ENCODE measurements at places on chromosomes 12 and 14.

- H3K36me3 ChIP-seq = no peaks in the 10 kb centered on the region
- no peaks in the 10 kb centered on the region for H3K4me1 ChIP-seq
Observed at GRCh38 chr12:120055231-120056000, 61.1 kb downstream of the RAB35 start.

- H3K4me1 ChIP-seq = peaks cover 11% of the 10 kb centered on the region
- DNase-seq = peak; percentile 49
- no peak overlapping the region for H3K27ac ChIP-seq
- peaks cover 81% of the 10 kb centered on the region for H3K27me3 ChIP-seq
- H3K36me3 ChIP-seq = no peaks in the 10 kb centered on the region
Observed at GRCh38 chr12:88579601-88580050, 645 bp downstream of the KITLG start.

DNA sequence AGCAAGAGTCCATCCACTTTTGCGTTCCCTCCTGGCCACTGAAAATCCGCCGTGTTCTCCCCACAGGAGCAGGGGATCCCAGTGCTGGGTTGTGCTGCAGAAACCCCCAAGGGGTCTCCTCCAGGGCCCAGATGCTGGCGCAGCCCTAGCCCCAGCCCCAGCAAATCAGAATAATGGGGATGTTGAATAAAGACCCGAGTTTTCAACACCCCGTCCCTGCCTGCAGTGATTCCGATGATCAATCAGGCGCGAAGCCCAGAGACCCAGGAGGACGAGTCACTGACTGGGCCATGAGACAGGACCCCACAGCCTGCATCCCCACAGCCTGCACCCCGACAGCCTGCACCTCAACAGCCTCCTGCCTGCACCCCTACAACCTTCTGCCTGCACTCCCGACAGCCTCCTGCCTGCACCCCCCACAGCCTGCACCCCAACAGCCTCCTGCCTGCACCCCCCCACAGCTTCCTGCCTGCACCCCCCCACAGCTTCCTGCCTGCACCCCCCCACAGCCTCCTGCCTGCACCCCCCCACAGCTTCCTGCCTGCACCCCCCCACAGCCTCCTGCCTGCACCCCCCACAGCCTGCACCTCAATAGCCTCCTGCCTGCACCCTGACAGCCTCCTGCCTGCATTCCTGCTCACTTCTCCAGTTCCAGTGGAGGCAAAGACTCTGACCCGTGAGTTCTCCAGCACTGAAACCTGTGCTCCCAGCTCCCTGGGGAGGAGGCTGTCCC is 37.2 kb downstream of the TNFAIP2 start:
- no peaks in the 10 kb centered on the region for H3K36me3 ChIP-seq
- H3K4me3 ChIP-seq = no peak overlapping the region
- no peak for DNase-seq
- H3K27me3 ChIP-seq = no peaks in the 10 kb centered on the region

GRCh38 chr14:37932481-37932880 is 275.2 kb upstream of the SSTR1 start:
- H3K4me3 ChIP-seq = no peak overlapping the region
- no peak overlapping the region for H3K27ac ChIP-seq
- no peaks in the 10 kb centered on the region for H3K4me1 ChIP-seq
- H3K27me3 ChIP-seq = no peaks in the 10 kb centered on the region
- H3K36me3 ChIP-seq = no peaks in the 10 kb centered on the region
- DNase-seq = no peak

GRCh38 chr12:2494486-2495192 is 300.1 kb upstream of the FKBP4 start:
- H3K4me3 ChIP-seq = no peak overlapping the region
- no peaks in the 10 kb centered on the region for H3K27me3 ChIP-seq
- peaks cover under 1% of the 10 kb centered on the region for H3K4me1 ChIP-seq
- DNase-seq = no peak
- H3K27ac ChIP-seq = no peak overlapping the region

- no peaks in the 10 kb centered on the region for H3K27me3 ChIP-seq
- no peaks in the 10 kb centered on the region for H3K36me3 ChIP-seq
- no peak overlapping the region for H3K4me3 ChIP-seq
- H3K27ac ChIP-seq = no peak overlapping the region
- no peak for DNase-seq
- peaks cover 39% of the 10 kb centered on the region for H3K4me1 ChIP-seq
Observed at GRCh38 chr12:6228535-6229223, 28.5 kb downstream of the CD9 start.

DNA sequence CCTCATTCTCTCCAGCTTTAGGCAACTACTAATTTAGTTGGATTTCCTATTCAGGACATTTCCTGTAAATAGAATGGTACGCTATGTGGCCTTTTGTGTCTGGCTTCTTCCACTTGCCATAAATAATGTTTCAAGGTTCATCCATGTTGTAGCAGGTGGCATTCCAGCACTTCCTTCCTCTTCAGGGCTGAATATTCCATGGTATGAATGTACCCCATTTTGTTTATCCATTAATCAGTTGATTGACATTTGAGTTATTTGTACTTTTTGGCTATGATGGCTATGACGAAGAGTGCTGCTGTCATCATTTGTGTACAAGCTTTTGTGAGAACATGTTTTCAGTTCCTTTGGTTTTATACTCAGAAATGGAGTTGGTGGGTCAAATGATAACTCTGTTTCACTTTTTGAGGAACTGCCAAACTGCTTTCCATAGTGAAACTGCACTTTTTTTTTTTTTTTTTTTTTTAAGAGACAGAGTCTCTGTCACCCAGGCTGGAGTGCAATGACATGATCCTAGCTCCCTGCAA is 6.5 kb upstream of the CDK2AP1 start:
- no peak overlapping the region for H3K27ac ChIP-seq
- H3K36me3 ChIP-seq = no peaks in the 10 kb centered on the region
- no peak for DNase-seq

DNA sequence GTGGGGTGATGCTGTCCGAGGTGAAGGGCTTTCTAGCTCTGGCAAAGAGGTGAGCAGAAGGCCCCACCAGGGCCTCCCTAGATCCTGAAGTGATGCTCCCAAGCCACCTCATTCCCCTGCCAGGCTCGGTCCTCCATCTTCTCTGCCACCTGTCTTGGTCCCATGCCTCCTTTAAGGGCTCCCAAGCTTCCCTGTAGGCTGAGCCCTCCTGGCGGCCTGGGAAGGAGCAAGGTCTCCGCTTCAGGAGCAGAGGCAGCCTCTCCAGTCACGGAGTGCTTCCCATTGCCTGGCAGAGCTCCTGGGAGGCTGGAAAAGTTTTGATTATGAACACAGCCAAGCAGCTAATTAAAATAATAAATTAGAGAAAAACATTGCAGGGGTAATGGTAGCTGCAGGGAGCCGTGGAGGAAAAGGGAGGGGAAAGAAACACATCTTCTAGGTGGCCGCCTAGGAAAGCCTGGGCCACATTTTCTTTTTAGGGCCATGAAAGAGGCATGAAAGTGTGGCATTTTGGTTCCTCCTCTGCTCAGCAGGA is 160.0 kb upstream of the PRMT8 start:
- no peak overlapping the region for H3K27ac ChIP-seq
- H3K36me3 ChIP-seq = no peaks in the 10 kb centered on the region
- H3K4me3 ChIP-seq = no peak overlapping the region
- H3K4me1 ChIP-seq = peaks cover 18% of the 10 kb centered on the region
- H3K27me3 ChIP-seq = no peaks in the 10 kb centered on the region

DNA sequence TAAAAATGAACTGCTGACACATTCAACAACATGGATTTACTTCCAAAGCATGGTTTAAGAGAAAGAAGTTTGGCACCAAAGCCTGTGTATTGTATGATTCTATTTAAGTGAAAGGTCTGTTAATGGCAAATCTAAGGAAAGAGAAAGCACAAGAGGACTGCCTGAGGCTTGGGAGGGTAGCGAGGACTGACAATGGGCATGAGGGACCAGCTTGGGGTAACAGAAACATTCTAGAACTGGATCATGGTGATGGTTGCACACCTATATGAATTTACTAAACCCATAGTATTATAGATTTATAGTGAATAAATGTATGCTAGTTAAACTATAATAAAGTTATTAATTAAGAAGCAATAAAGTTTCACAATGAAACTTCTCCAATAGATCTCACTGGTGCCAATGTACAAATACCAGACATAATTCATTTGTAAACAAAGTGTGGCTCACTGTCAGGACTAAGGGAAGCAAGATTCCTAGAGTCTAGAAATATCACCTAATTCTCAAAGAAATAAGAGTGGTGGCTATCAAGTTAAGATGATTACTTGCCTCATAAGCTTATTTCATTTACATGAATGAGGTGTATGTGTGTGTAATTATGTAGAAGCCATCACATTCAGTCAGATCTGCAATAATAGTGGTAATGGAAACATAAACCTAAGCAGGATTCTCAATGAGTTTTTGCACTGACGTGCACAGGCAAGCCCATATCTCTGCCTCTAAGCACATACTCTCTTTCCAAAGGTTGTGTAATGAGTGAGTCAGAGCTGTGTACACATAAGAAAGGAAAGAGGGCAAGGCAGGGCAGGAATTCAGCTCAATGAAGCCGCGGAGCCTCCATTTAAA is 353.4 kb downstream of the KCNH5 start:
- no peaks in the 10 kb centered on the region for H3K27me3 ChIP-seq
- no peak overlapping the region for H3K27ac ChIP-seq
- no peak for DNase-seq
- H3K36me3 ChIP-seq = no peaks in the 10 kb centered on the region
- H3K4me3 ChIP-seq = no peak overlapping the region

GRCh38 chr12:87939182-87939581 is 90.0 kb downstream of the C12orf50 start:
- no peak overlapping the region for H3K27ac ChIP-seq
- no peaks in the 10 kb centered on the region for H3K27me3 ChIP-seq
- no peak overlapping the region for H3K4me3 ChIP-seq
- DNase-seq = no peak

DNA sequence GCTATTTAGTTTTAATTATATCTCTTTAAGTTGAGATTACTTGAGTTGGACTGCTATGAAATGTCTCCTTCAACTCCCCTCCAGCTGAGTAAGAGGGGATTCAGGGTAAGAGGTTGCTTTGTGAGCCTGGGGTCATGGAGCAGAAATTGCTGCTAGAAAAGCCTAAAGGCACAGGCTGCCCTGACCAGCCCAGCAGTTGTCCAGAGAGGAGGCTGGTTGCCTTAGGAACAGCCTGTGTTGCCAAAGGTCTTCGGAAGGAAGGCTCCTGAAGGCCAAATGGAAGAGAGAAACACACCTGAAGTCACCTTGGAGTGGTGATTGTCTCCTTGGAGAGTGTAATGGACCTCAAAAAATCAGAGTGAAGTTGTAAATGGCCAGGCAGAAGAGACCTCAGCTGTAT is 235.5 kb upstream of the PDE3A start:
- peaks cover 4% of the 10 kb centered on the region for H3K4me1 ChIP-seq
- no peak overlapping the region for H3K27ac ChIP-seq
- no peak overlapping the region for H3K4me3 ChIP-seq
- DNase-seq = peak; percentile 28
- H3K36me3 ChIP-seq = no peaks in the 10 kb centered on the region
- H3K27me3 ChIP-seq = no peaks in the 10 kb centered on the region

DNA sequence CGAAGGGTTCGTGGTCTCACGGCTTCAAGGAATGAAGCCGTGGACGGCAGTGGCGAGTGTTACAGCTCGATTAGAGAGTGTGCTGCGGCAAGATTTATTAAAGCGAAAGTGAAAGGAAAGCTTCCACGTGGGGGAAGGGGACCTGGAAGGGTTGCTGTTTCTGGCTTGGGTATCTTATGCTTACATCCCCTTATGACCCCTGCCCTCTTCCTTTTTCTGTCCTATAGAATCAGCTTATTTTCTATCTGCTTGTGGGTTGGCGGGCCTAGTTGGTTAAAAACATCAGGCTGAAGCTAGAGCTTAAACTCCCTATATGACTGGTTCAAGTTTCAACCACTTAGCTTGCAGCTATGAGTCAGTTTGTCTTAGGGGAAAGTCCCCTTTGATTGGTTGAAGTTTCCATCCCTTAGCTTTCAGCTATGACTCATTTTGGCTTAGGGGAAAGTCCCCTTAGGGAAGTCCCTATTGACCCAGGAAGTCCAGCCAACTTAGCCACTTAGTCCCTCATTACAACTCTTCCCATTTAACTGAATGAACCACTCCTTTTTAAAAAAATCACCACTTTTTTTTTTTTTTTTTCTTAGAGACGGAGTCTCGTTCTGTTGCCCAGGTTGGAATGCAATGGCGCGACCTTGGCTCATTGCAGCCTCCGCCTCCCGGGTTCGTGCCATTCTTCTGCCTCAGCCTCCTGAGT is 1494.7 kb upstream of the TMEM132C start:
- no peak overlapping the region for H3K27ac ChIP-seq
- no peak overlapping the region for H3K4me3 ChIP-seq
- no peaks in the 10 kb centered on the region for H3K36me3 ChIP-seq
- H3K4me1 ChIP-seq = no peaks in the 10 kb centered on the region

GRCh38 chr12:123532808-123533649 is 490 bp downstream of the RILPL1 start:
- H3K27ac ChIP-seq = no peak overlapping the region
- peaks cover 8% of the 10 kb centered on the region for H3K4me1 ChIP-seq
- no peaks in the 10 kb centered on the region for H3K27me3 ChIP-seq
- no peaks in the 10 kb centered on the region for H3K36me3 ChIP-seq
- H3K4me3 ChIP-seq = peak overlapping the region; percentile 62

DNA sequence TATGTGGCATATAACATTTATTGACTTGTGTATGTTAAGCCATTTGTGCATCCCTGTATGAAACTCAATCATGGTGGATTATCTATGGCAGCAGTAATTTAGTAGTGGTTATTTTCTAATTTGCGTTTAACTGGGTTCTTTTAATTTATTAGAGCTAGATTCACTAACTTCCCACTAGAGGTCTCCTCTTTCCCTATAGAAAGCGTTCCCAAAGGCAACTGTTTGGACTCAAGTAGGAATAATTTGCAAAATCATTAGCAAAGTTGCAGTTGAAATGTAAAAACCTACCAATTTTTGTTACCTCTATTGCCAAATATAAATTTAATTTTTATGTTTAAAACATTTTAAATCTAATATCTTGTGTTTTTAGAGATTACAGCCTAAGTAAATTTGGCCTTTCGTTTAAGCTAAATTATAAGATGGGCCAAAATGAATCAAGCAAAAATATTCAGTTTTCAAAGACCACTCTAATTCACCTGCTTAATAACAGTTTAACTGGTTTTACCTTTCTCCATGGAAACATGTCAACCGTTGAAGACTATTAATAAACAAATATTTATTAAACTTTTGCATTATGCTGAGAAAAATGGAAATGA is 6.0 kb downstream of the DMAC2L start:
- H3K27ac ChIP-seq = no peak overlapping the region
- DNase-seq = peak; percentile 24
- H3K4me1 ChIP-seq = peaks cover 3% of the 10 kb centered on the region
- H3K4me3 ChIP-seq = no peak overlapping the region
- no peaks in the 10 kb centered on the region for H3K27me3 ChIP-seq

DNA sequence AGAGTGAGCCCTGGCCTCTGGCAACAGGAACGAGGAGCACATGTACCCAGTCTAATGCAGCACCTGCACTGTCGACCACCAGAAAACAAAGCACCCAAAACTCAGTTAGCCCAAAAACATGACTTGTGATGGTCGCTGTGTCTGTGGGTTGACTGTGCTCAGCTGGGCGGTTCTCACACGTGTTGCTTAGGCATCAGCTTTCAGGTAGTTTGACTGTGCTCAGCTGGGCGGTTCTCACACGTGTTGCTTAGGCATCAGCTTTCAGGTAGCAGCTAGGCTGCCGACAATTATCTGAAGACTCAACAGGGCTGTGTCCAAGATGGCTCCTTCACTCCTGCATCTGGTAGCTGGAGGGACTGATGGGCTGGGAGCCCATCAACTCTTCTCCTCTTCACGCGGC is 1.2 kb upstream of the LRCOL1 start:
- no peaks in the 10 kb centered on the region for H3K36me3 ChIP-seq
- DNase-seq = no peak
- H3K27me3 ChIP-seq = peaks cover 100% of the 10 kb centered on the region
- H3K4me3 ChIP-seq = no peak overlapping the region
- H3K27ac ChIP-seq = no peak overlapping the region

- H3K27ac ChIP-seq = no peak overlapping the region
- DNase-seq = no peak
- no peak overlapping the region for H3K4me3 ChIP-seq
- no peaks in the 10 kb centered on the region for H3K36me3 ChIP-seq
- no peaks in the 10 kb centered on the region for H3K27me3 ChIP-seq
Observed at GRCh38 chr14:22262881-22263280, 326.1 kb downstream of the DAD1 start.

Data from neural progenitor cell (in vitro differentiated cells).